GM12878 (cell line): ENCODE measurements at places on chromosomes 7 and 10.

- DNase-seq: no peak
Observed at GRCh38 chr7:44273681-44274622, 51.4 kb downstream of the CAMK2B start.

GRCh38 chr7:136479922-136480321 is 388.5 kb upstream of the CHRM2 start:
- no peak for DNase-seq

- no peak for DNase-seq
Observed at GRCh38 chr10:96610817-96611216, 24.0 kb upstream of the TM9SF3 start.

- no peak for DNase-seq
Observed at GRCh38 chr7:138460176-138460648, at the start of gene TRIM24. Gene TRIM24, plus strand, starts transcription at chr7:138460259. Its CDS starts 290 bp downstream, at chr7:138460549.

- no peak for DNase-seq
Observed at GRCh38 chr10:92492748-92493240, 81.1 kb downstream of the IDE start.

- DNase-seq: peak; percentile 33
Observed at GRCh38 chr7:77266291-77266794, 66.7 kb upstream of the FGL2 start.

- no peak for DNase-seq
Observed at GRCh38 chr7:155710530-155710929, 66.1 kb downstream of the RBM33 start.

GRCh38 chr10:10626734-10627133 is 390.9 kb upstream of the CELF2 start:
- no peak for DNase-seq

DNA sequence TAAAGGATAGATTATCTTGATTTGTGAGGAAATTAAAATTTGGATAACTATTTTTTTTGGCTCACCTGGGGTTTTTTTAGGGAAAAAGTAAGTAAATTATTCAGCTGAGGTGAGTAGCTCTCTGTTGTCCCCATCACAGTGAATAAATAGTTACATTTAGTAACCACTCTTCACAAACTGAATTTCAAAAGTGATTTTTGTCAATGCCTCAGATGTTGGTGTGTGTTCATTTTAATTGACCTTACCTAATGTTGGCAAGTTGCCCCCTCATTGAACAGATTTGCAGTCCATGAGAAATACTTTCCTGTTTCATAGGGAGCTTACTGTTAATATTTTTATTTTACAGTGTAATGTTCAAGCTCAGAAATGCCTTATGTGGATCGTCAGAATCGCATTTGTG is 18.3 kb downstream of the PLEKHA1 start:
- DNase-seq: no peak

DNA sequence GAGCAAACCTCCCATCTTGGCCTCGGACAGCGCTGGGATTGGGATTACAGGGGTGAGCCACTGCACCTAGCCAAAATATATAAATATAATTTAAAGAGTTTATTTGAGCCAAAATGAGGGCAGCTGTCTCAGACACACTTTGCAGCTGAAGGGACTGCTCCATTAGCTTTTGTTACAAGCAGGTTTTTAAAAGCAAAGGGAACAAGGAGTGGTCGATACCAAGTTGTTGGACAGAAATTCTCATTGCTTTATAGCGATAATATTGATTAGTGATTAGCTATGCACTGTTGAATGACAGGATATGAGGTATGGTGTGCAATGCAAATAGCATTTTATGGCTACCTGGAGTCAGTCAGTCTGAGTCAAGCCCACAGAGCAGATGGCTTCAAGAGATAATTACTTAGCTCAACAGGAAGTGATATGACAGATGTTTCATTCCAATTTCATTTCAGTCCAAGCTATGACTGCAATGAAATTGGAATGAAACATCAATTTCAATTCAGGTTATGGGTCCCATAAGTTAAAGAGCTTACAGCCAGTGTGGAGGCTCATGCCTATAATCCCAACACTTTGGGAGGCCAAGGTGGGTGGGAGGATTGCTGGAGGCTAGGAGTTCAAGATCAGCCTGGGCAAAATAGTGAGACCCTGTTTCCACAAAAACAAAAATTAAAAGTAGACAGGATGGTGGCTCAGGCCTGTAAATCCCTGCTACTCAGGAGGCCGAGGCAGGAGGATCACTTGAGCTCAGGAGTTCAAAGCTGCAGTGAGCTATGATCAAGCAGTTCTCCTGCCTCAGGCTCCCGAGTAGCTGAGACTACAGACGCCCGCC is 23.1 kb downstream of the TYW1 start:
- DNase-seq: no peak

DNA sequence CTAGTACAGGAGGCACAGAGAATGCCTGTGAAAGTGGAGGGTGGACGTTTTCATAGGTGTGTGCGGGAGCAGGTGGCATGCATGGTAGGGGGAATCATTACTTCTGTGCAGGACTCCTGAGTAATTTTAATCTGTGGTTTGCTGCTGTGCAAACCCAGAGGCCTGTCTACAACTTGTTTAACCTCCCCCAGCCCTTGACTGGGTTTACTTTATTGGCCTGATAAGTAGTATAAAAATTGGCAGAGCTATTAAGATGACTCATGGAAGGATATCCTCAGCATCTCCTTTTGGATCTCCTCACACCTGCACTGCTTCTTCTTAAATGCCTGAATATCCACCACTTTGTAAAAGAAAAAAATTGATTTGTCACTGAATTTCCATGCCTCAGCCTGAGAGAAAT is 104.8 kb downstream of the AUTS2 start:
- no peak for DNase-seq

- DNase-seq: no peak
Observed at GRCh38 chr10:90111671-90112070, 410.3 kb downstream of the KIF20B start.

GRCh38 chr10:80542652-80543318 is 5.1 kb downstream of the SH2D4B start:
- DNase-seq: no peak

DNA sequence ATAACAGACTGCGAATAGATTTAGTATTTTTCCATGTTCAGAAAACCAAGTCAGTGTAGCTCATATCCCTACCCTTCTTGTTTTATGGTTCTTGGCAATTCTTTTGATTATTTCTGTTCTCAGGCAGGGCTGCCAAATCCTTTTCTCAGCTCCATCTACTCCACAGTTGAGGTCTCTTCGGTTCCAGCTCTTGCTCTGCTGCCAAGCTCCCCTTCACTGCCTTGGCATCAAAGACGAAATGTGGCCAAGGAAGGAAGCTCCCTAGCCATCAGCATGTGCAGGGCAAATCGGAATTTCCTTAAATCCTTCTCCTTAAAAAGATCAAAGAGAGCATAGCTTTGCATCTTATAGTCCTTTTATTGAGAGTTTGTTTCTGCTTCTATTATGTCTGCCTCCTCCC is 116.4 kb upstream of the NOBOX start:
- no peak for DNase-seq

DNA sequence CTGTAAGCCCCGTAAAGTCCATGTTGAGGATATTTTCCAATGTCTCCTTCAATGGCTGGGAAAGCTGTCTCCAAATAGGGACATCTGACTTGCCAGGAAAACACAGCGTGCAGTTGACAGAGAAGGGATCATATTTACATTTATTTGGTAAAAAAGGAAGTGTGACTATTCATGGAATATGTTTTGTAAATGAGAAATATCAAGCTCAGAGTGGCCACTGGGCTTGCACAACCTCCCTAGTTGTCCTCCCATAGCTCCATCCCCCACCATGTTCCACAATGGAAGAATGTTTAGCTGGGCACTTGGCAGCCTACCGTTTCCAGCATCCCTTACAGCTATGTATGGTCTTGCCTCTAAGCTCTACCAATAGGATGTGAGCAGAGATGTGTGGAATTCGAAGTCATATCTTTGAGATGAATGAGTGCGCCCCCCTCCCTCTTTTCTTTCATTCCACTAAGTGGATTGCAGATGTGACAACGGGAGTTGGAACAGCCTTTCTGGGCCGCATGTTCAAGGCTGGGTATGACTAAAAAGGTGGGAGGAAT is 306.6 kb upstream of the ZMIZ1 start:
- DNase-seq: no peak

DNA sequence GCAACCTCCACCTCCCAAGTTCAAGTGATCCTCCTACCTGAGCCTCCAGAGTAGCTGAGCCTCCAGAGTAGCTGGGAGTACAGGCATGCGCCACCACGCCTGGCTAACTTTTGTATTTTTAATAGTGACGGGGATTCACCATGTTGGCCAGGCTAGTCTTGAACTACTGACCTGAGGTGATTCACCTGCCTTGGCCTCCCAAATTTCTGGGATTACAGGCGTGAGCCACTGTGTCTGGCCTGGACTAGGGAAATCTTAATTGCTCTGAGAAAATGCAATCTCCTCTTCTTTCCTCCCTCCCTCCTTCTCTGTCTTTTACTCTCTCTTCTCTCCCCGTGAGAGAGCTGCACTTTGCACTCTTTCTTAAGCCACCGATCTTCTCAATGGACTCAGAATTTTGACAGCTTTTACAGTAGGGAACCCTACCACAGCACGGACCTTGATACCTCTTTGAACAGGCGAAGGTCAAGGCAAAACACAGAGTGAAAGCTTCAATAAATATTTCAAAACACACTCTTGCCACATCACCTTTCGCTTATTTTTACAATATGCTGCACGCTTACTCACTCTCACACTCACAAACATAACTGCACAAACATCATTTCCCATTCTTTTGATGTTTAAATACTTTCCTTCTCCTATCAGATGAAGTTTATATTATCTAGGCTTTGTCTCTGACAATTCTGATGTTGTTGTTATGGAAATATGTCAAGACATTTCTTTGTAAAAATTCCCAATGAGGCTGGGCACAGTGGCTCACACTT is 173.4 kb upstream of the NRP1 start:
- DNase-seq: no peak

GRCh38 chr10:89652806-89653370 is 7.8 kb upstream of the PANK1 start:
- no peak for DNase-seq

DNA sequence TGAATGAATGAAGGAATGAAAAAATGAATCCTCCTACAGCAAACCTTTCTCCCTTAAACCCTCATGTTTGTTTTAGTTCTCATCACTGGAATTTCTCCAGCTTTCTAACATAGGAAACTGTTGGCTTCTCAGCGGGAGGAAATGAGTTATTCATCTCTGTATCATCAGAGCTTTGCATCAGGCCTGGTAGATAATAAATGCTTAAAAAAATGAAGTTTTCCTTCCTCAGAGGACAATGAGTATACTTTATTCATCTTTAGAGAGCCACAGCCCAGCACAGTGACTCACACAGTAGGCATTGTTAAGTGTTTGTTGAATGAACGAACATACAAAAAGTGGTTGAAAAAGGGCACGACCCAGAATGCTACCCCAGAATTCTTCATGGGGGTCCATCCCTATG is 62.6 kb downstream of the COL13A1 start:
- no peak for DNase-seq

- no peak for DNase-seq
Observed at GRCh38 chr7:87574630-87575029, 26.1 kb downstream of the ABCB1 start.

- no peak for DNase-seq
Observed at GRCh38 chr10:114975091-114975490, 37.1 kb downstream of the TRUB1 start.

DNA sequence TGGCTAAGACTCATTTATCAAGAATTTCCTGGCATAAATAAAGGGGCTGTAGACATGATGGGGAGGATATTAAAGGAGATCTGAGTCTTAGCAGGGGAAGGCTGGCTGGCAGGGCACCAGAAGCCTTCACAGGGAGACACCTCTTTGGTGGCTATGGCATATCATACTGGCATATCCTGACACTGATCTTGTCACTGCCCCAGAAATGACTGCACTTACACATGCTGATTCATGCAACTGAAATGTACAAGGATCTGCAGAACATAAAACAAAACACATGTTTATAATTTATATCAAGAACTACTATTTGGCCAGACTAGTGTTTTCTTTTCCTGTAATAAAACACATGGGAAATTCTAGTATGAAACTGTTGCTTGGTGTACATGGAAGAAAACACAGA is 5.5 kb upstream of the LIPN start:
- no peak for DNase-seq

GRCh38 chr7:29422829-29423228 is 140.8 kb upstream of the PRR15 start:
- DNase-seq: no peak

- DNase-seq: no peak
Observed at GRCh38 chr10:44425466-44425865, 40.6 kb upstream of the CXCL12 start.

- DNase-seq: no peak
Observed at GRCh38 chr10:25393621-25394020, 218.8 kb downstream of the GPR158 start.

- no peak for DNase-seq
Observed at GRCh38 chr10:125407000-125407502, 246.7 kb upstream of the CTBP2 start.

- DNase-seq: peak; percentile 28
Observed at GRCh38 chr7:22481726-22482125, 18.3 kb downstream of the STEAP1B start.

- no peak for DNase-seq
Observed at GRCh38 chr7:92255308-92255707, 9.5 kb downstream of the ANKIB1 start.

GRCh38 chr7:150860978-150861295 is 8.6 kb downstream of the AOC1 start:
- no peak for DNase-seq

GRCh38 chr10:115903207-115903606 is 369.8 kb downstream of the GFRA1 start:
- DNase-seq: no peak
